MCF 10A (cell line): ENCODE measurements at places on chromosomes 11 and 22. TPM values are rescaled to one million over a fixed set of nuclear protein-coding genes. Genes with fewer than 3 reads are reported as not detected.

DNA sequence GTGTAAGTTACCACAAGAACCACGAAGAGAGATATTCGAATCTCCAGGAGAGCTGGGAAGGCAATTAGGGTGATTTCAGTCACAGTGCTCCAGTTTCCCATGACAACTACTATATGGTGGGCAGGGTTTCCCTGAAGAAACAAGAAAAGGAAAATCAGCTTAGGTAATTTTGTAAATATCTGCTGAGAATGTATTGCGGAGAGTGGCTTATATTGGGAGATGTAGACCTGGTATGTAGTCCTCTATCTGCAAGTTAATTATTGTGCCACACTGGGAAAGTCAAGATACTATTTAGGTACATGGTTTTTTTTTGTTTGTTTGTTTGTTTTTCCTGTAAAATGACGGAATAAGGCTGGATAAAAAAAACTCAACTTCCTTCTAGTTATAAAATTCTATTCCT is at the start of gene OR6M1:
OR6M1 (minus strand) TSS at position 101 of the 400 bp plus-strand sequence; CDS start at position 101, 0 bp downstream.
- no peak for DNase-seq

DNA sequence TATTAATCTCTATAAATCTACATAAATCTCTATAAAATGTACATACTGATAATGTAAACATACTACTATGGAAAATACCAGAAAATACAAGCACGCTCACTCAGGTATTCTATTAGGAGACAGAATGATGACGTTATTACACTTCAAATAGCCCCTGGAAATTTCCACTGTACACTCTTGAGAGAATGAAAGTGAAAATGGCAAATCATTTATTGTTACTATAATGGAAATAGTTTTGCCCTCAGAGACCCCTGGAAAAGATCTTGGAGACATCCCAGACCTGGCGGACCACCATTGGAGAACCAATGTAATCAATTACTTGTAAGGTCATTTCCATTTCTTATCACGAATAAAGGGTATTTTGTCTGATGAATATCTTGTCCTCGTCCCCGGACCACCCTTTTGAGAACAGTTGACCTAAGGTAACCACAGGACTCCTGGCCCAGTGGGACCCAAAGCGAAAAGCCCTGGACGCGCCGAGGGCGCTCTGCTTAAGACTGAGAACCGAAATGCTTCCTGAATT is 509 bp upstream of the PRRG4 start:
- no peak for DNase-seq

GRCh38 chr11:34327804-34328631 is 29.8 kb downstream of the ABTB2 start:
- no peak for DNase-seq

- DNase-seq: no peak
Measured at GRCh38 chr11:84289381-84289906, 1003.3 kb upstream of the CCDC90B start.

- no peak for DNase-seq
Measured at GRCh38 chr22:49349841-49350381, 477.8 kb downstream of the BRD1 start.

- no peak for DNase-seq
Measured at GRCh38 chr22:38353701-38354100, 36.5 kb upstream of the CSNK1E start.

- DNase-seq: no peak
Measured at GRCh38 chr11:44030996-44031395, 16.8 kb upstream of the ACCSL start.

DNA sequence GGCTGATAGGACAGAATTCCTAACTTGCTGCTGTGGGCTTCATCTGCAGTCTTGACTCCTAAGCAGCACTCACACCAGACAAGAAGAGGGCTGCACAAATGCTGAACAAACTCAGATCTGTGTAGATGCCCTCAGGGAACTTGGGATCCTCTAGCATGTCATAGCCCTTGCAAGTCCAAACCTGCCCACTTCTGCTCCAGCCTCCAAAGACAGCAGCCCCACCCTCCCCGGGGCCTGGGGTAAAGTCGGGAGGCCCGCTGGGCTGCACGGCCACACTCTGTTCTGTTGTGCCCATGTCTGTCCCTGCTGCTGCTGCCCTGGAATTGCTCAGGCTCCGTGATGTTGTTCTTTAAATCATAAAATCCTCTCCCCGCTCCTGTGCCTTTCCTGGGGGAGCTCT is 28.3 kb downstream of the DRD2 start:
- DNase-seq: peak; percentile 93

- no peak for DNase-seq
Measured at GRCh38 chr22:46352276-46352675, 16.8 kb downstream of the TRMU start.

DNA sequence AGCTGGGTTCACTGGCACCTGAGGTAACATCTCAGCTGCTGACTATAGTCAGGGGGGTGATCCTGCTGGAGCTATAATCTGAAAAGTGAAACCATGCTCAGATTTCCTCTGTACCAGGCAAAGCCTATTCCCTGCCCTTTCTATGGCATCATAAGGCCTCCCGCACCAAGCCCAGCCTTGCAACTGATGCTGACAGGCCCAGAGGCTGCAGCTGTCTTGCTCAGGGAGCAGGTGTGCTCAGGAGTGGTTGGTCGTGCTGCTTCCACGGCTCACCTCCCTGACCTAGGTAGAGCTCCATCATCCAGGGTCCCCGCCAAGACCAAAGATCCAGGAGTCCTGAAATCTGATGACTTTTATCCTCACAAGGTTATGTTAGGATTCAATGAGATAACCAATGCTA is 121.7 kb downstream of the FEZ1 start:
- DNase-seq: no peak

DNA sequence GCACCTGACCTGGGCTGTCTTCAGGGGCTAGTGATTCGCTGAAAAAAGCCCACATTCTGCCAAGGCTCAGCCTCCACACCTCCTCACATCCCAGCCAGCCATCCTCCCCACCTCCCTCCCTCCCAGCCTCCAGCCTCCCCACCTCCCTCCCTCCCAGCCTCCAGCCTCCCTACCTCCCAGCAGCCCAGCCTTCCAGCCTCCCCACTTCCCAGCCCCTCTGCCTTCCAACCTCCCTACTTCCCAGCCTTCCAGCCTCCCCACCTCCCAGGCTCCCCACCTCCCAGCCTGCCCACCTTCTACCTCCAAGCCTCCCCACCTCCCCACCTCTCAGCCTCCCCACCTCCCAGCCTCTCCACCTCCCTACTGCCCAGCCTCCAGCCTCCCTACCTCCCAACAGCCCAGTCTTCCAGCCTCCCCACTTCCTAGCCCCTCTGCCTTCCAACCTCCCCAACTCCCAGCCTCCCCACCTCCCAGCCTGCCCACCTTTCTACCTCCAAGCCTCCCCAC is 33.7 kb upstream of the TH start:
- DNase-seq: no peak

GRCh38 chr11:123640677-123641494 is 13.5 kb downstream of the SCN3B start:
- DNase-seq: peak; percentile 54

DNA sequence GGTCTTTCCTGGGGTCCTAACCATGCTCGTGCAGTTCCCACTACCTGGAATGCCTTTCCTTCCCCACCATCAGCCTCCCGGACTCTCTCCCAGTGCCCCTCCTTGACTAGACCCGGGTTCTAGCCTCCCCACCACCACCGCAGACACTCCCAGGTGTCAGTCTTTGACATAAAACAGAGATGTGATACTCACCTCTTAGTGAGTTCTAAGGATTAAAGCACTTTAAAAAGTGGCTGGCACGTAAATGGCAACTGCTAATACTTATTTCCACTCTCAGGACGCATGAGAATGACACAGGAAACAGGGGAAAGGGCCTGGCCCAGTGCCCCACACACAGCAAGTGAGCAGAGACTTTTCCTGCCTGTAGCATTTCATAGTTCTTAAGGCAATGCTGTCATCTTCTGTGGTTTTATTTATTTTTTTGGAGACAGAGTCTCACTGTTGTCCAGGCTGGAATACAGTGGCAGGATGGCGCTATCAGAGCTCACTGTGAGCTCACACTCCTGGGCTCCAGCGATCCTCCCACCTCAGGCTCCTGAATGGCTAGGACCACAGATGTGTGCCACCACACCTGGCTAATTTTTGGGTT is 1.9 kb upstream of the SLC25A45 start:
- DNase-seq: no peak

DNA sequence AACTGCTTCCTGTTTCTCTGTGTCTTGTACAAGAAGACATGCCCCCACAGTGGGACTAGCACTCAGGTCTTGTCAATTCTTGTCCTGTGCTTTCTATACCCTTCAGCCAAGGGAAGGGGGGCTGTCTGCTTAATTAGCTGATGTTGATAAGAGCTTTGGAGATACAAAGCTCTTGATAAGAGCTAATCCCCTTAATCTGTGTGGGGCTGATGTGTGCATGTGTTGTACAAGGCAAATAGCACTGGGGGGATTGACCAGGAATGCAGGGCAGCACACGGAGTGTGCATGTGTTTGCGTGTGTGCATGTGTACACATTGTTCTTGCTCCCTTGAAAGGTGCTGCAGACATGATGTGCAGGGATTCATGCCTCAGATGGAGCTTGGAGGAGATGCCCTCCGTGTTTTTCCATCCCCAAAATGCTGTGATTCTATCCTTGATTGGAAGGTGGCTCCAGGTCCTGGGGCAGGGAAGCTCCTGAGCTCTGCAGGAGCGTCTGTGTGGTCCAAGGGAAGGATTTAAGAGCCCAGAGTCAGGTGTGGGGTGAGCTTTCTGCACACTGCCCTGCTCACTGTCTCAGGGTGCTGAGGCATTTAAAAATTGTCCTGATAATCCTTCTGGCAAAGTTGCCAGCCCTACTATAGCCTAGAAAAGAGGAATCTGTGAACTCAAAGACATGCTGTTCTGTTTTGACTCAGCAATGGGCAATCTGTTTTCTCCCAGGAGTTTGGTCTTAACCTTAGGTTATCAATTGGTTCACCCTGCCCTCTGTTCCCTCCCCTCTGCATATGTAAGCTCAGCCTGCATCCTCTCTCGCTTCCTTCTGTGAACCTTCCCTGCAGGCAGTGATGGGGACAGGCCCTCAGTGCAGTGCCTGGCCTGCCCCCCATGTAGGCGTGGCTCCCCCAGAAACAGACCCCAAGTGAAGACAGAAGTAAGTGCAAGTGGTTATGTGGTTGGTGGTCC is 102.0 kb downstream of the GRIK4 start:
- no peak for DNase-seq

DNA sequence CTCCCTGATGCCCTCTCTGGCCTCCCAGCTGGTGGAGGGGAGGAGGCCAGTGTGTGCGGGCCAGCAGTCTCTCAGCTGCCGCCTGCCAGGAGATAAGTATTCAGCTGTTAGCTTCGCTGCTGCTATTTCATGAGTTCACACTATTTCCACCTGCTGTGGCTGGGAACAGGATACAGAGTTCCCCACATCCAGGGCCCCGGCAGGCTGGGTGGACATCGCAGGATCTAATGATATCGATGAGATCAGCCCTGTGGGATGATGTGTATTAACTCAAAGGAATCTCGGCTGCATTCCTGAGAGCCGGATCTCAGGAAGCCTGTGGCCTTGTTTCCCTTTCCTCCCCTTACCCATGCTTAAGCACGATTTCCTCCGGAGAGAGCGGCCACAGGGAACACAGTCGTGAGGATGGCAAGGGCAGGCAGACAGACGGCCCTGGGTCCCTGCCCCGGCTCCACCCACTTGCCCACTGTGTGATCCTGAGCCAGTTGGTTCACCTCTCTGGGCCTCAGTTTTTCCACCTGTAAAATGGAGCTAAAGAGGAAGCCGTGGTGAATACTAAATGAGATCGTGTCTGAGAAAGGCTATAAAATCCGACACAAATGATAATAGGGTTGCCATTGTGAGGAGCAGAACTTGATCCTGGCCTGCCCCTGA is 6.5 kb upstream of the PVALB start:
- no peak for DNase-seq

DNA sequence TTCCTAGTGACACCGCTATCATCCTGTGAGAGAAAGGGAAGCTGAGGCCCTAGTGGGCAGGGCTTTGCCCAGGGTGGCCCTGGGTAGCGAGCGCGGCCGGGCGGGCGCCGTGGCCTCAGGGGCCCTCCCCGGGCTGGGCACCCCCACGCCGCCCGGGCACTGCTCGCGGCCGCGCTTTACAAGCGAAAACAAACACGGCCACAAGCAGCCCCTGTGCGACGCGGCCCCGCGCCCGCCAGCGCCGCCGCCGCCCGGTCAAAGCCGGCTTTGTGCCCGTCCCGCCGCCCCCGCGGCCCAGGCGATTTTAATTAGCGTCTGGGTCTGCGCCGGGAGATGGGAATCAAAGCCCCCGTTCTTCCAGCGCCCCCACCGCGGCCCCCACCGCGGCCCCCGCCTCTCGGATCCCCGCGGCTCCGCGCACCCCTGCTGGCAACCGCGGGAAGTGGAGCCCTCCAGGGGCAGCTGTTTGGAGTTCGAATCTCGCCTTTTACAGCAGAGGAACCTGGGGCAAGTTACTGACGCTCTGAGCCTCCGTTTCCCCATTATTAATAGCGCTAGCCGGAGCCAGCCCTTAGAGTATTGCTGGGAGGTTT is 47.9 kb downstream of the CHRDL2 start:
- no peak for DNase-seq

DNA sequence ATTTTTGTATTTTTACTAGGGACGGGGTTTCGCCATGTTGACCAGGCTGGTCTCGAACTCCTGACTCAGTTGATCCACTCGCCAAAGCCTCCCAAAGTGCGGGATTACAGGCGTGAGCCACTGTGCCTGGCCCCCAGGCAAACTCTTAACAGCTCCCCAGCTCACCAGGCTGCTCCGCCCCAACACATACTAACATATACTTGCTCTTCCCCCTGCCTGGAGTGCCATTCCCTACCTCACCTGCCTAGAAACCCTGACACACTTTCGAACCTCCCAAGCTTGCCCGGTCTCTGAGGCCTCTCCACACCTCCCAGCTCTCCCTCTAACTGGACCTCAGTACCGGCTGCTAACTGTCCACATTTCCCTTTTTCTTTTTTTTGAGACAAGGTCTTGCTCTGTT is 8.5 kb downstream of the MAP4K2 start:
- DNase-seq: no peak

GRCh38 chr22:44365832-44366231 is 53.1 kb upstream of the SHISAL1 start:
- no peak for DNase-seq

Gene RHOD
- 132 and 190 TPM in 2 replicates for total RNA-seq

Gene MYRF
- total RNA-seq: 0.16 TPM in 1 of 2 replicates, not detected in the other

Gene TSPAN18
- total RNA-seq: 0.47 and 0.77 TPM in 2 replicates

Gene SCO2
- 2.4 and 5.4 TPM in 2 replicates for total RNA-seq

Gene ADM2
- 35.4 and 39.7 TPM in 2 replicates for total RNA-seq

Gene KDM4E
- total RNA-seq: not detected in 2 replicates

Gene VSIG10L2
- not detected in 2 replicates for total RNA-seq

Gene C11orf24
- total RNA-seq: 58.3 and 69.2 TPM in 2 replicates

Gene SPDYC
- not detected in 2 replicates for total RNA-seq

Gene OR8G5
- total RNA-seq: not detected in 2 replicates

Gene POU2AF1
- total RNA-seq: not detected in 2 replicates
